Natural killer cell treated with Interleukin-12 subunit alpha and Interleukin-12 subunit beta and Interleukin-15 and Interleukin-18, amount 100 ng/mL, for 72 hours (primary cell): ENCODE measurements at places on chromosomes 3 and 15. TPM values are rescaled to one million over a fixed set of nuclear protein-coding genes. Genes with fewer than 3 reads are reported as not detected.
A peak's percentile ranks its signal among the peaks of the same experiment; 100 is the strongest.

- H3K4me3 ChIP-seq: no peak overlapping the region
- peaks cover 4% of the 10 kb centered on the region for H3K36me3 ChIP-seq
- no peaks in the 10 kb centered on the region for H3K27me3 ChIP-seq
- no peaks in the 10 kb centered on the region for H3K4me1 ChIP-seq
- H3K27ac ChIP-seq: no peak overlapping the region
Measured at GRCh38 chr15:55835866-55836265, 92.9 kb upstream of the PRTG start.

DNA sequence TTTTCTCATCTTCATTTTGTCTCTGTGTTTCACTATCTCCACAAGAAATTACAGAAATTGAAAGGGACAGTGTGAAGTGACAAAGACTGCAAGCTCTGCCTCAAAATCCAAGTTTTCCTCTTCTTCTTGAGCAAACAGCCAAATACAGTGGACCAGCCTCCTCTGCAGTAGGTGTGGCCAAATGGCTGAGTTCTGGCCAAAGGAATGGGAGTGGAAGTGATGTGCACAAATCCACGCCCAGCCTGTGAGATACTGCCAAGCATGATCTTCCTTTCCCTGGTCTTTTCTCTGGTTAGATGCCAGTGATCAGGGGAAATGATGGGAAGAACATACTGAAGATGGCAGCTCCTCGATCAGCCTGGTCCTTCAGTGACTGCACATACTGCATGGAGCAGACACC, 111.0 kb upstream of the CPNE4 start:
- H3K4me3 ChIP-seq: no peak overlapping the region
- H3K27ac ChIP-seq: no peak overlapping the region
- H3K36me3 ChIP-seq: no peaks in the 10 kb centered on the region
- DNase-seq: no peak
- H3K27me3 ChIP-seq: no peaks in the 10 kb centered on the region

DNA sequence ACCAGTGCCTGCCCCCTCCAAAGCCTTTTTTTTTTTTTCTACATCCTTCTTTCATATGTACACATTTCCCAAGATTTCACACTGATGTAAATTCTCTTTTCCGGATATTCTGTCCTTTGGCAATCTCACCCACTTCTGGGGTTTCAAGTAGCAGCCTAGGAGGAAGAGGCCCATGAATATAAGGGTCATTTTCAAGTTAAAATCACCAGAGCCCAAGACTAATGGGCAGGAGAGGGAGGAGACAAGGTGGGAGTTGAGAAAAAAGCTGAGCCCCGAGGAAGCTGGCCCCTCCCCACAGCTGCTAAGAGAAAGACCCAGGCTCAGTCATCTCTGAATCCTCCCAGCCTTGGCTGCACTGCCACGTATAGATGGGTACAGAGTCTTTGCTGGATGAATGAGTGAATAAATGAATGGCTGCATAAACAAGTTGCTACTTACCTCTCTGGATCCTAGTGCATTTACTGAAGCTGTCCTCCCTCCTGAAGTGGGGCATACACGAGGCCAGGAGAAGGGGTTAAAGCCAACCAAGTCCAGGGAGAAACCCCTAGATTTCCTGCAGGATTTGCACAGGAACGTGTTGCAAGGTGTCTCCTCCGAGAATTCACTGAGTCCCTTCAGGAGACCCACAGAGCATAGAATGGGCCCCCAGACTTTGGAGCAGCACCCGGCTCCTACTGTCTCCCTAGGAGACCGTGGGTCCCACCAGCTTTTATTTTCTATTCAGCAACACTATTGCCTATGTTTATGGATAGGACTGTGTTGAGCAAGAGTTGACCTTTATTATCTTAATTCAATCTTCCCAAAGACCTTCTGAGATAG, 100.8 kb upstream of the LIPC start:
- H3K27me3 ChIP-seq: no peaks in the 10 kb centered on the region
- peak overlapping the region; percentile 86 for H3K4me3 ChIP-seq
- no peaks in the 10 kb centered on the region for H3K36me3 ChIP-seq
- H3K27ac ChIP-seq: peak overlapping the region; percentile 93

DNA sequence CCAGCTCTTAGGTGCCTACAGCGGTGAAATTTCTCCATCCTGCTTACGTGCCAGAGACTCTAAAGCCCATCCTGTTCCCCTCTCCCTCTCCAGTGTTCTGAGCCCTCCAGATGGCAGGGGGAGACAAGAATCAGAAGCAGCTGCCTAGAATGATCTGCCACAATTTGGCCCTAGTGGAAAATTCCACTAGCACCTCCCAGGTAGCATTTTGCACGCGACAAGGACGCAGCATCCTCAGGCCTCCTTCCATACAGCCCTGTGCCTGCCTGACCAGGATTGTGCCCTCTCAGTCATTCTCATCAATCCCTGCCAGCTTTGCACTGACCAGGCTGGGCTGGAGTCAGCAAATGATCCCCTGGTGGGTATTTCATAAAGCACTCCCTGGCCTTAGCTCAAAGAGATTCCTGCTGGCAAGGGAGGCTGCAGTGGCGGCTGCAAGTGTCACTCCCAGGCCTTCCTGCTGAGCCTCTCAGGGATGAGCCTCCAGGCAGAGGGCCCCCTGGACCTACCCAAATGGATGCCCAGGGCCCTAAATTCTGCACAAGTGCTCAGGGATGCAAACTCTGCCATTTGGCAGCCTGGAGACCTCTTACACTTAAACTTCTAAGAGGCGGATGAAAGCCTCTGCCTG, 130.2 kb upstream of the ATP2B2 start:
- H3K27ac ChIP-seq: no peak overlapping the region
- H3K4me3 ChIP-seq: no peak overlapping the region
- peaks cover 23% of the 10 kb centered on the region for H3K27me3 ChIP-seq
- no peak for DNase-seq
- H3K4me1 ChIP-seq: no peaks in the 10 kb centered on the region

DNA sequence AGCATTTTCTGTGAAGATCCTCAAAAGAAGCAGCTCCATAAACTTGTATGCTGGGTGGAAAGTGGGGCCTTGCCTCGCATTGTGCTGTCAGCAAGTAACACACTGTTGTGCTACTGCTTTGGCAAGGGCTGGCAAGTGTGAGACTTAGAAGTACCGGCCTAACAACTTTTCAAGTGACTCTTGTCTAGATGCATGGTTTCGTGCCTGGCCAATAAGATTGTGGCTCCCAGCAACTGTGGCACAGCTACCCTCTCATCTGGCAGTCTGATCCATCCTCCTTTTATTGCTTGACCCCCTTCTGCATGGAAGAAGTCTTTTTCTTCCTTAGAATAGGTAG, 79.4 kb upstream of the VEPH1 start:
- no peaks in the 10 kb centered on the region for H3K4me1 ChIP-seq
- no peak for DNase-seq
- no peaks in the 10 kb centered on the region for H3K36me3 ChIP-seq
- no peak overlapping the region for H3K4me3 ChIP-seq
- H3K27ac ChIP-seq: no peak overlapping the region
- H3K27me3 ChIP-seq: no peaks in the 10 kb centered on the region

DNA sequence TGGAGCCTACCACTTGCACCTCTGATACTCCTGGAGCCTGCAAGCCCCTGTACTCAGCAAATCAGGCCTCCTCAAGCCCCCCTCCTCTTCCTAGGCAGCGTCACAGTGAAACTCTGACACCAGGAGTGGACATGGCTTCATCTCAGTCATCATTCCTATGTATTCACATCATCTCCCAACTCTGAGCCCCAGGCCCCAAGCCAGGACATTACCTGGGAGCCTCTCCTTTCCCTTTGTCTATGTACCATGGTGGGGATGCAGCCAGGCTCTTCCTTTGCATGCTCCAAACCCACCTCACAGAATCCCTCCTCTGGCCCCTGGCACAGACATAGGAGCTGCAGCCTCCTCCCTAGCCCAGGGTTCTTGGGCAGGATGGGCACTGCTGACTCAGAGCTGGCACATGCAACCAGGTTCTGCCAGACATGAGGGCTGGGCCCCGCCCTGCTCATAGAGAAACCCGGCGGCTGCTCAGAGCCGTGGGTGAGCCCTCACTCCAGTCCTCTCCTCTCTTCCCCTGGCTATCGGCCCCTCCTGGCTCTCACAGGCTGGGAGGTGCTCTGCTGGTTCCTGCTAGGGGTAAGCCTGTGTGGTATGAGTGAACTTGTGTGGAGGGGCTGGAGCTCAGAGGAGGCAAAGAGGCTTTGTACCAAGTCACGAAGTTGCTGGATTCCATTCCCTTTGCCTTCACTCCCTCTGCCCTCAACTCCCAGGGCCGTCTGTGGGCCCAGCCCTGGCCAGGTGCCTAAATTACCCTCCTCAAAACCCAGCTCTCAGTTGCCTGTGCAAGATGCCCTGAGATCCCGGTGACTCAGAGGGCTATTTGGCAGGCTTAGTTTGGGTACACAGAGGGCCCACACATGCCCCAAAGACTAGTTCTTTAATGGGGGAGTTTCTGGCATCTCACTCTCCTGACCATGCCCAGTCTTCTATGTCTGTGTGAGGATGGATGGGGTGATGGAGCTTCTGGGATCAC, 1.9 kb upstream of the PLCD1 start:
- H3K36me3 ChIP-seq: no peaks in the 10 kb centered on the region
- H3K27me3 ChIP-seq: peaks cover 7% of the 10 kb centered on the region
- no peak for DNase-seq
- no peak overlapping the region for H3K27ac ChIP-seq
- H3K4me1 ChIP-seq: peaks cover 10% of the 10 kb centered on the region

GRCh38 chr3:192772240-192772894, 45.0 kb upstream of the FGF12 start:
- no peak overlapping the region for H3K27ac ChIP-seq
- H3K36me3 ChIP-seq: peaks cover 9% of the 10 kb centered on the region
- DNase-seq: no peak
- H3K27me3 ChIP-seq: no peaks in the 10 kb centered on the region

- peak; percentile 68 for DNase-seq
- H3K27ac ChIP-seq: no peak overlapping the region
- H3K4me3 ChIP-seq: no peak overlapping the region
- no peaks in the 10 kb centered on the region for H3K36me3 ChIP-seq
- no peaks in the 10 kb centered on the region for H3K4me1 ChIP-seq
Measured at GRCh38 chr3:102229062-102229655, 205.7 kb upstream of the ZPLD1 start.

- no peak for DNase-seq
- no peak overlapping the region for H3K4me3 ChIP-seq
- H3K27me3 ChIP-seq: no peaks in the 10 kb centered on the region
- H3K36me3 ChIP-seq: no peaks in the 10 kb centered on the region
Measured at GRCh38 chr3:58120075-58120812, 90.5 kb downstream of the DNASE1L3 start.

DNA sequence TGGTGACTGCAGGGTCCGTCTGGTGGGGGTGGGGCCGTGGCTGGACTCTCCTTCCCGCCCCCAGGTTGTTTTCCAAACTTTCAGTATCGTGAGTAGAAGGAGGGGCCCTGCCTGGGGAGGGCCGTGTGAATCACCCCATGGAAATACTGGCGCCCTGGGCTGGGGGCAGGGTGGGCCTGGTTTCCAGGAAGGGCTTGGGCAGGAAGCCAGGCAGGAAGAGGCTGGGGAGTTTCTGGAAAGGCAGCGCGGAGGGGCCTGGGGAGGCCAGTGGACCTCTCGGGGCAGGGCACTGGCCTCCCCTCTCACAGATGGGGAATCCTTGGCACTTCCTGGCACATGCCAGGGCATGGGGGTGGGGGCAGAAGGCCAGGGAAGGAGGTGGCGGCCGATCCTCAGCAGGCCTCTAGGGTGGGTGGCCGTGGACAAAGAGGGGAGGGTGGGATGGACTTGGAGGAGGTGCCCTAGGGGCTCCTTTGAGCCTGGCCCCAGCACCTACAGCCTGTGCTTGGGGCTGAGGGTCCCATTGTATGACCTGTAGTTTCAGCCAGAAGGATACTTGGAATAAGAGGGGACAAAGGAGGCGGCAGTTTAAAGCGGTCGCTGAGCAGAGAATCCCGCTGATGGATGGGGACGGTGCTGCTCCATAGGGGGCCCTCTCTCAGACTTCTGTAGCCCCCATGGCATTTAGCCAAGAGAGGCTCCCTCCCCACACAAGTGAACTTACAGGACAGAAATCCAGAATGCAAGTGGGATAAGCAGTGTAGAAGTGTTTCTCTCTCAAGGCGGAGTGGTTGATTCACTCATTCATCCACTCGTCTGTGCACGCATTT, 56.5 kb upstream of the GATA2 start:
- H3K4me3 ChIP-seq: no peak overlapping the region
- H3K27ac ChIP-seq: no peak overlapping the region
- DNase-seq: no peak
- H3K27me3 ChIP-seq: peaks cover 33% of the 10 kb centered on the region

- H3K27ac ChIP-seq: peak overlapping the region; percentile 50
- no peak for DNase-seq
- no peak overlapping the region for H3K4me3 ChIP-seq
- peaks cover 54% of the 10 kb centered on the region for H3K4me1 ChIP-seq
- H3K27me3 ChIP-seq: no peaks in the 10 kb centered on the region
- peaks cover 6% of the 10 kb centered on the region for H3K36me3 ChIP-seq
Measured at GRCh38 chr15:63236272-63236671, 41.1 kb upstream of the APH1B start.

- peaks cover 12% of the 10 kb centered on the region for H3K27me3 ChIP-seq
- no peak overlapping the region for H3K4me3 ChIP-seq
- H3K27ac ChIP-seq: no peak overlapping the region
Measured at GRCh38 chr15:29873264-29873663, 51.0 kb upstream of the TJP1 start.

GRCh38 chr3:193240850-193241706, at the start of gene PLAAT1:
Gene PLAAT1 (plus strand): TSS chr3:193241222. CDS start chr3:193255651, 14,429 bp downstream.
- peaks cover 34% of the 10 kb centered on the region for H3K27me3 ChIP-seq
- no peak within 1 kb of the TSS for H3K27ac ChIP-seq
- no peaks in the 10 kb centered on the region for H3K36me3 ChIP-seq
- H3K4me1 ChIP-seq: no peaks in the 10 kb centered on the region
- no peak for DNase-seq

GRCh38 chr3:197292083-197292646, 6.2 kb downstream of the DLG1 start:
- DNase-seq: no peak
- H3K27ac ChIP-seq: peak overlapping the region; percentile 36

DNA sequence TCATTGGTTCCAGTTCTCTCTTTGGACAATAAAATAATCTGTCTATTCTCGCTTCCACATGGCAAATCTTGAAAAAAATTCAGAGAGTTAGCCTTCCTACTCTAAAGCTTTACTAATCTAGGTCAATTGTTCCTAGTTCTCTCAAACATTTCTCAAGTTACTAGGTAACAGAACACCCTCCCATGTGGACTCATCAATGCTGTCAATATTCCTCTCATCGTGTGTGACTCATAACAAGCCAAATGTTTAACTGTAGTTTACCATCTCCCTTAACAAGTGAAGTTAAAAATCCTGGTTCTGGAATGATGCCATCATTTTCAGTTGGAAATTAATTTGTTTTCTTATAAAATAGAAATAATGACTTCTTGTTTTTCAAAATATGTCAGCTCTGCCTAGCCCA, 438.6 kb downstream of the ROBO1 start:
- H3K36me3 ChIP-seq: no peaks in the 10 kb centered on the region
- no peak for DNase-seq
- H3K4me1 ChIP-seq: no peaks in the 10 kb centered on the region
- H3K27me3 ChIP-seq: no peaks in the 10 kb centered on the region
- H3K27ac ChIP-seq: no peak overlapping the region

GRCh38 chr15:89971592-89971997, 29.5 kb upstream of the ZNF710 start:
- no peaks in the 10 kb centered on the region for H3K36me3 ChIP-seq
- no peak for DNase-seq
- no peak overlapping the region for H3K27ac ChIP-seq
- H3K4me1 ChIP-seq: peaks cover 6% of the 10 kb centered on the region

GRCh38 chr3:51547274-51547673, 8.8 kb downstream of the RAD54L2 start:
- H3K36me3 ChIP-seq: no peaks in the 10 kb centered on the region
- H3K27ac ChIP-seq: no peak overlapping the region
- H3K27me3 ChIP-seq: no peaks in the 10 kb centered on the region

LRRC31 gene
- total RNA-seq: not detected

GALNT15 gene
- total RNA-seq: not detected

RTP3 gene
- total RNA-seq: not detected

SI gene
- not detected for total RNA-seq

ZNF385D gene
- not detected for total RNA-seq

EXD1 gene
- not detected for total RNA-seq

PP2D1 gene
- total RNA-seq: not detected
